Thoracic aorta (tissue), 2 donors: ENCODE measurements at places on chromosomes 1 and 21. TPM values are rescaled to one million over a fixed set of nuclear protein-coding genes. Genes with fewer than 3 reads are reported as not detected.

The POU2F1 gene
- 15.3 TPM for total RNA-seq

The DPYD gene
- total RNA-seq, result 29.1 TPM

DNA sequence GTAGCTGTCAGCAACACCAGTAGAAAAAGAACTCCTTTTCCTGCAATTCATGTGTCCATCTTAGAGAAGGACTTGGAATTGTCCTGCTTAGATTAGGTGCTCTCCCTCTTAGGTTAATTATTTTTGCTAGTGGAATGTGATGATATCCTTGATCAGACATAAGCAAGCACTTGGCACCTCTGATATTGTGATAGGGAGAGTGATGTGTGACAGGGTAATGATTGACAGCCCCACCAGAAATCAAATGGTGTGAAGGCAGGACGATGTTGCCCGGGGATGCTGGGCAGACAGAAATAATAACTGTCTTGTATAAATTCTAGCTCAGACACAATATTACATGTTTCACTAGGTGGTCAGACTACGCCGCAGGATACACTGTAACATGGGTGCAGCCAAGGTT is 4.4 kb downstream of the TYW3 start:
- no peak for DNase-seq

DNA sequence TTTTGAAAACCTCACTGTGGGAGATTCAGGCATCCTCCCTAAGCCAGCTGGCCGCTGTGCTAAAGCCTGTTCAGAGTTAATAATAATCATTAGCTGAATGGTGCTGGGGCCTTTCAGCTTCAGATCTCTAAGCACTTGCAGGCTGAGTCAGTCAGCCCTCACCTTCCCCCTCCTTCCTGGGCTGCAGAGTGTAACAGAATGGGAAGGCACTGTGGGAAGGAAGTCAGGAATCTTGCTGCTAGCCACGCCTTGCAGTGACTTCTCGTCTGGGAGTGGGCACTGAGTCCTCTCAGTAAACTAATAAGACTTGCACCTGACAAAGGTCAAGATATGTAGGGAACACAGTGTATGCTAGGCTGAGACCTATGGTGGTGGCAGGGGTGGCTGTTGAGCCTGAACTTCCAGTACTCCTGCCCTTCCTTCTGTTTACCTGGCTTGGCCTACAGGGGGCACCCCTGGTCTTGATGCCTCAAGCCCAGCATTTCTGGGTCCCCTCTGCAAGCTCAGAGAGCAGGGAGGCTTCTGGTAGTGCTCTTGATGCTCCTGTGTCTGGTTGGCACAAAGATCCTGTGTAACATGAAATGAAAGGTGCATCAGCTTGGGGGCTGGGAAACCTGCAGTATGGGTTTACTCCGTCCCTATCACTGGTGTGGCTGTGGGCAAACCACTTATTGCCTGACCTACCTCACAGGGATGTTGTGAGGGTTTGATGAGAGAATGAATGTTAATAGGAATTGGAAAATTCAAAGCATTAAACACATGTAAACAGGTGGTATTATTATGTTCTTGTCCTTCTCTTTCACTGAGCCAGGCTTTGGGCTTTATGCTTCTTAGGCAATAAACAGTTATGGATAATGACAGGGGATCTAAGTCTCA is 6.0 kb downstream of the CYB561D1 start:
- DNase-seq, result no peak

DNA sequence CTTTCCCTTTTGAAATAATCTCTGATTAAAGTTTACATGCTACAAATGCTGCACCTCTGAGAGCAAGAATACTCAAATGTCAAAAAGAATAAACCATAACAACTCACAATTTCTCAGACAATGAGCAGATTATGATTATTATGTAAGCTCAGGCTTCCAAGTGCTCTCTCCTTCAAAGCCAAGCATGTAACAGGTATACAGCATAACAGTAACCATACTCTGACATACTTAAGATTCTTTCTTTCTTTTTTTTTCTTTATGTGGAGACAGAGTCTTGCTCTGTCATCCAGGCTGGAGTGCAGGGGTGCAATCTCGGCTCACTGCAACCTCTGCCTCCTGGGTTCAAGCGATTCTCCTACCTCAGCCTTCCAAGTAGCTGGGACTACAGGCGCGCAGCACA is 155.4 kb downstream of the EIF4G3 start:
- no peak for DNase-seq

DNA sequence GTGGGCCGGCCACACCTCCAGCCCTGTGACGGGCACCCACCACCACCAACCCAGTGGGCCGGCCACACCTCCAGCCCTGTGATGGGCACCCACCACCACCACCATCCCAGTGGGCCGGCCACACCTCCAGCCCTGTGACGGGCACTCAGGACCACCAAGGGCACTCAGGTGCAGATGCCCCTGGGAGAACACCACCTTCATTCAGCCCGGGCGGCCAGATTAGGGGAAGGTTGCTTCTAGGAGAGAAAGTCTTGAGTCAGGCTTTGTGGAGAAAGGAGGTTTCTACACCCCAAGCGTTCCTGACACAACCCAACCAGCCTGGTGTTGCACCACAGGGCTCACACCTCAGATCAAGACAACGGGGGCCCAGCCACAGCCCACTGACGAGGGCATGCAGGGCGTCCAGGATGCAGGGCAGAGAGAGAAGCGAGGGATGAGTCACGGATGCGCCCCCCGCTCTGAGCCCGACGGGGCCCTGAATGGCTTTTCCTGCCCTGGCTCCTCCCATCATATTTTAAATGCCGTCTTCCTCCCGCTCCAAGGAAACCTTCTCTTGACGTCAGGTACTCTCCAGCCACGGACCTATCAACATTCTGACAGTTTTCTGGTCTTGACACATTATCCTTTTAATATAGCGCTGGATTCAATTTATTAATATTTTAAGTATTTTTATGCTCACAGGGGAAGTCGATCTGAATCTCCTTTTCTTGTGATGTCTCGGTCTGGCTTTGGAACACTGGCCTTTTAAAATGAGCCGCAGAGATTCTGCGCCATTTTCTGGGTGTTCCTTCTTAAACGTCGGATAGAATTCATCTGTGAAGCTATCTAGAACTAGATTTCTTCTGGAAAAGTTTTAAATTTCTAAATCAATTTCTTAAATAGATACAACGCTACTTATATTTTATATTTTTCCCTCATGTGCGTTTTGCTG is 631 bp upstream of the SPATC1L start:
- no peak for DNase-seq

DNA sequence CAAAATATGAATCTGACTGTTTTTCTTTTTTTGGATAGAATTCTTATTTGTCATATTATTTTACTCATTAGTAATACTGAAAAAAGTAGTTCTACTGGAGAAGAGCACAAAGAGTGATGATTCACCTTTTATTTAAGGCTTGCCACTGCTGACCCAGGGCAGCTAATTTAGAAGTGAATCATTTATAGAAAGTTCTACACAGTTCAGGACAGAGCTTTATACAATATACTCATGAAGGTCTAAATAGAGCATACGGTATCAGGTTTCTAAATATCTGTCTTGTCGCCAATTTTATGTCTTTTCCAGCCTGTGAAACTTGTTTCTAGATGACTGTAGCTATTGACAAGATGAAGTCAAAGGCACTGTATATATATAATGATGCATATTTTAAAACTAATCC is 25.0 kb downstream of the GIPC2 start:
- no peak for DNase-seq

DNA sequence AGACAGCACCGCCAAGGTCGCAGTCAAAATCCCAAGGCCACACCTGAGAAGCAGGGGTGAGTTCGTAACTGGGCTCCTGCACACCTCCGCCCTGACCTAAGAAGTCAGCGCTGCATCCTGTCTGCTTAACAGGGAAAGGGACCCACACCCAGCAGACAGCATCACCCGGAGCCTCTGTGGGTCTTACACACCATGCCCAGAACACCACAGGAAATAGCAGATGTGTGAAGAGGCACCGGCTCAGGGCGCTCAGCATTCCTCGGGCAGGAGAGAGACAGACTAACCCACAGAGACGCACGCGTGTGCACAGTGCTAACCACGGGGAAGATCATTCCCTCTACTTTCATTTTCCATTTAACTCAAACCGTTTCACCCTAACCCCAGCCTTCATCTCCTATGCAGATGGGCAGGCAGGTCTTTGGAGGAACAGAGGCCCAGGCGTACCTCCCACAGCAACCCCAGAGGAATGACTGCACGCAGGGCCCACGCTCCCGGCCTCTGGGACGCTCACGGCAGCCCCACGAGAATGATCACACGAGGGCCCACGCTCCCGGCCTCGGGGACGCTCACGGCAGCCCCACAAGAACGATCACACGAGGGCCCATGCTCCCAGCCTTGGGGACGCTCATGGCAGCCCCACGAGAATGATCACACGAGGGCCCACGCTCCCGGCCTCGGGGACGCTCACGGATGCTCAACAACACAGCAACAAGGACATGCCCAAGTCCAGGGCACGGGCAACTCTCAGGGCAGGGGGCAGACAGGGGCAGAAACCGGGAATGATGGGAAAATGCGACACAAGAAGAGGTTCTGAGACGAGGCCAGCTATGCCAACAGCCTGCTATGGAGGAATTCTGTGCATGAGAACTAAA is 20.9 kb downstream of the POFUT2 start:
- no peak for DNase-seq

- DNase-seq, result no peak
These were observed 4.3 kb downstream of the PLCH2 start for GRCh38 chr1:2480236-2480985.
